ENCODE measurements at places on chromosomes 3 and 15. TPM values are rescaled to one million over a fixed set of nuclear protein-coding genes. Genes with fewer than 3 reads are reported as not detected.

DNA sequence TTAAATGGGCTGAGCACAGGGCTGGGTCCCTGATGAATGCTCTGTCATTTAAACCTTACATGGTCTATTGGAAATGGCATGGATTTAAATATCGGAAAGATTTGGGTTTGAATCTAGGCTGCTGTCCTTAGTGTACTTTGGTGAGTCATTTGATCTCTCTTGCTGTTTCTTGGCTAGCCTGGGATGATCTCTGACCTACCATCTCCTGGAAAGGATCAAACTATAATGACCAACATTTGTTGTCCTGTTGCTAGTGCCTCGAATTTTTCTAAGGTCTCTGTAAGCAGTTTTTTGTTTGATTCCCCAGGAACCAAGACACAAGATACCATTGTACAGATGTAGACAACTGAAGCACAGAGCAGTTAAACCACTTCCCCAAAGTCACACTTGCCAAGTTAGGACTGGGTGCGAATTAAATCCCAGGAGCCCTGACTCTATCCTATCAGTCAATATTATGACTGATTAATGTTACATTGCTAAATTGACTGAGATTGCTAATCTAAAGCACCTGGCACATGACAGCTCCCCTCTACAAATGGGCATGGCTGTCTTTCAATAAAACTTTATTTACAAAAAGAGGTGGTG is 244.9 kb upstream of the MCTP2 start:
- peaks cover 8% of the 10 kb centered on the region for H3K4me1 ChIP-seq
- H3K27me3 ChIP-seq = peaks cover 3% of the 10 kb centered on the region
- no peaks in the 10 kb centered on the region for H3K36me3 ChIP-seq
- H3K27ac ChIP-seq = no peak overlapping the region

DNA sequence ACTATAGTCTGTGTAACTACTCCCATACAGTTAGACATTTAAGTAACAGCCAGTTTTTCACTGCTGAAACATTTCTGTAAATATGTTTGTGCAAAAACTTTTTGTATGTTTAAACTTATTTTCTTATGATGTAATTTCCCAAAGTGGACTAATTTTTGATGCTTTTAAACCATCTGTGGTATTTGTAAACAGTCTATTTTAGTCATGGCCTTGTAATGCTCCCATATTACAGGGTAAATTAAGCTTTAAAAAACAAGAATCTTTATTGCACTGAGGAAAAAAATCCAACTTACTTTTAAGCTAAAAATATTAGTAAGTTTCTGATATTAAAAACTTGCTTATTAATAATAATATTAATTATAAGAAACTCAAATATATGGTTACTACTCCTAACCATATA is 13.5 kb downstream of the CCDC14 start:
- H3K4me3 ChIP-seq = no peak overlapping the region
- no peak overlapping the region for H3K27ac ChIP-seq

DNA sequence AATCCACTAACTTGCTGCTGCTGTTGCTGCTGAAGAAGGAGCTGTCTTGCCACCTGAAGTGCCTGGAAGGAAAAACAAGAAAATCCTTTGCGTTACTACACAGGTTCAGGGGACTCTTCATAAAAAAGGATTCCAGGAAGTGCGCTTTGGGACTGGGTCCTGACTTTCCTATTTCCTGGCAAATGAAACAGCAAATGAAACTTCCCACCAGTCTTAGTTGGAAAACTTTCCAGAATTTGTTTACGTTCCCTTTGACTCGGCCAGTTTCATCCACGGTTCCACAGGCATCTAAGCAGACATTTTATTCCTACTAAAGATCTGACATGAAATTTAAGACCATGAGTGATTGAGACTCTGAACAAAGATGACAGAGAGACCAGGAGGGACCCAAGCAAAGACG is 471.0 kb downstream of the FOXP1 start:
- H3K27ac ChIP-seq = peak overlapping the region; percentile 59
- H3K4me1 ChIP-seq = peaks cover 70% of the 10 kb centered on the region

GRCh38 chr15:81502439-81502838 is 128.4 kb upstream of the TMC3 start:
- H3K36me3 ChIP-seq = no peaks in the 10 kb centered on the region
- H3K4me3 ChIP-seq = no peak overlapping the region
- no peak for DNase-seq
- no peak overlapping the region for H3K27ac ChIP-seq
- H3K4me1 ChIP-seq = no peaks in the 10 kb centered on the region
- no peaks in the 10 kb centered on the region for H3K27me3 ChIP-seq

DNA sequence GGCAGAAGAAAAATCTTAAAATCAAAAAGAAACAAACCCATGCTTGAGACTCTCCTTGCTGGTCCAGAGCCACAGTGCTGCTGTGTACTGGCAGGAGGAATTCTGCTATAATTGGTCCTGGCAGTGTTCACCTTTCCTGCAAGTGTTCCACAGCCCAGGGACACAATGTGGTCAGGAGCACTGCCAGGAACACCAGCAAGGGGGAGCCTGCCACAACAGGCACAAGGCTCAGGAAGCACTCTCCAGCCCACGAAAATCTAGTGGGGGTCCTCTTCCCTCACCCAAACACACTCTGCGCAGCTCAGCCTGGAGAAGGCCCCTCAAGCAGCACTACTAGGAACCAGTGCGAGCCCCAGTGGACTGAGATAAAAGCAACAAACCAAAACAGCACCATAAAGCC is 92.9 kb downstream of the UBE3A start:
- no peak for DNase-seq
- no peak overlapping the region for H3K4me3 ChIP-seq
- peaks cover 94% of the 10 kb centered on the region for H3K36me3 ChIP-seq
- H3K4me1 ChIP-seq = no peaks in the 10 kb centered on the region
- no peak overlapping the region for H3K27ac ChIP-seq
- H3K27me3 ChIP-seq = no peaks in the 10 kb centered on the region

DNA sequence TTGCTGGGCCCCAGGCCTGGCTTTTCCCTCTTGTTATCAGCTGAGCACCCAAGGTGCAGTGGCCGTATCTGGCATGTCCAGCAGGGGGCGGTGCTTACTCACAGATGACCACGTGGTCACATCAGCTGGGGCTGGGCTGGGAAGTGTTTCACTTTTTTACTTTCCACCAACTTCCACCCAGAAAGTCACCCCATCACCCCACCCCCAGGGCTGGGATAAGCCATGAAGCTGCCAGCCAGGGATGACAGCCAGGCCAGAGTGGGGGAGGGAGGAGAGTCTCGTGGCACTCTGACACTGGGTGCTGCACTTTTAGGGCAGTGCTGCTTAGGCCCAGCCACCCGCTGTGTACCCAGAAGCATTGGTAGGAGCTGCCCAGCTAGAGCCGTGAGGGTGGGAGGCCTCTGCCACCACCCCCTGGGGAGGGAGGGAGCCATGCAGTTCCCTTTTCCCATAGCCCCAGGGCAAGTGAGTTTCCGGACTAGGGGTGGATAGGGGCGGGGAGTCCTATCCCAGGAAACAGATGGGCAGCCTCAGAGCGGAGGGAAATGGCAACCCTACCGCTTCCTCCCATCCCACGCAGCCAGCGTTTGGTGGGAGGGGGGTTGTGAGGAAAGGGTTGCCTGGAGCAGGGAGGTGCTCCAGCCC is 6.1 kb downstream of the PPCDC start:
- peak overlapping the region; percentile 48 for H3K27ac ChIP-seq
- H3K4me3 ChIP-seq = no peak overlapping the region
- DNase-seq = peak; percentile 79
- peaks cover 24% of the 10 kb centered on the region for H3K36me3 ChIP-seq

DNA sequence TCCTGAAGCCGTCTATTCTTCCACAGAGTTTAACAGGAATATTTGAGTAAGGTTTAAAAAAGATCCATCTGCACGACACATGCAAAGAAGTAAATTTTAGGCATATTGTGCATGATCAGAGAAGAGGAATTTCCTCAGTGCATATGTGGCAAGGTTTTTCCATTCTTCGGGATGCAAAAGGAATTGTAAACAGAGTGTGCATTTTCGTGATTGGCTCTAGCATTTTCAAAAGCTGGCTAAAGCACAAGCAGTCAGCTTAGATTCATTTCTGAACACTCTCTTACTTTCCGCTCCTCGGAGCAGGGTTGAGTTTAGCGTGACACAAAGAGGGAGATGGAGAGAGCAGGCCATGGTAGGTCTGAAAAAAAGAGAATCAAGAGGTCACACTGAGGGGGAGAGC is 128.2 kb downstream of the ADAMTS9 start:
- H3K27me3 ChIP-seq = no peaks in the 10 kb centered on the region
- no peak for DNase-seq
- no peaks in the 10 kb centered on the region for H3K36me3 ChIP-seq
- no peak overlapping the region for H3K27ac ChIP-seq
- no peak overlapping the region for H3K4me3 ChIP-seq

- no peak for DNase-seq
- H3K36me3 ChIP-seq = no peaks in the 10 kb centered on the region
- no peaks in the 10 kb centered on the region for H3K27me3 ChIP-seq
- H3K4me3 ChIP-seq = no peak overlapping the region
- H3K4me1 ChIP-seq = no peaks in the 10 kb centered on the region
Observed at GRCh38 chr3:22101811-22102210, 350.8 kb upstream of the ZNF385D start.

DNA sequence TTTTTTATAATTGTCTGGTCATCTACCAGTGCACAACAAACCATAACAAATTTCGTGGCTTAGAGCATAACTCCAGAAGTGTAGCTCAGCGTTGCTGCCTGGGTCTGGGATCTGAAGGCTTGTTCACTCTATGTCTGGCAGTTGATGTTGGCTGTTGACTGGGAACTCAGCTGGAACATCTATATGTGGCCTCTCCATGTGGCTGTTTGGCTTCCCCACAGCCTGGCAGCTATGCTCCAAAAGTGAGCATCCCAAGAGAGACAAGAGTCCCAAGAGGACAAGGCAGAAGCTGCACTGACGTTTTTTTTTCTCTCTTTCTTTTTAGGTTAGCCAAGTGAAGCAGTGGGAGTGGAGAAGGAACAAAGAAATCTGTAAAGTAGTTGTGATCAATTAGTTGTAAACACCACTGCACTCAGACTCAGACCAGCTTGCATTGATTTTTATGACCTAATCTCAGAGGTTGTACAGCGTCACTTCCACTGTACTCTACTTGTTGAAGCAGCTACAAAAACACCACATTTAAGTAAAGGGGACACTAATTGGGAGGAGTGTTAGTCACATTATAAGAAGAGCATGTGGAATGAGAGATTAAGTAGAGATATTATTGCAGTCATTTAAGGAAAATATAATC is 2.5 kb upstream of the GPR176 start:
- H3K27ac ChIP-seq = no peak overlapping the region
- H3K4me1 ChIP-seq = peaks cover 31% of the 10 kb centered on the region
- no peak for DNase-seq
- peaks cover 10% of the 10 kb centered on the region for H3K36me3 ChIP-seq
- H3K4me3 ChIP-seq = no peak overlapping the region
- H3K27me3 ChIP-seq = peaks cover 23% of the 10 kb centered on the region

DNA sequence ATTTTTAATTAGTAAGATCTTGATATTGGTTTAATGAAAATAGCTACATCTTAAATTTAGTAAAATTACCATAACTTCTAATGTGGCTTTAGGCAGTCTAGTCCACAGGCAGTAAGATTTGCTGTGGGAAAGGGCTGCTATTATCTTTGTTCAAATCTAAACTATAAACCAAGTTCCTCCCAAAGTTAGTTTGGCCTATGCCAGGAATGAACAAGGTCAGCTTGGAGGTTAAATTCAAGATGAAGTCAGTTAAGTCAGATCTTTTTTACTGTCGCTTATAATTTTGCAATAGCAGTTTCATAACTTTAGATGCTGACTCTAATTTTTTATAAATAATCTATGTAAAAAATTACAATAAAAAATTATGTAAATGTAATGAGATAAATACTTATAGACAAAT is 1016.9 kb upstream of the ALCAM start:
- H3K36me3 ChIP-seq = no peaks in the 10 kb centered on the region
- no peak for DNase-seq
- no peaks in the 10 kb centered on the region for H3K4me1 ChIP-seq
- no peak overlapping the region for H3K4me3 ChIP-seq
- no peak overlapping the region for H3K27ac ChIP-seq

GRCh38 chr15:72836676-72837330 is 53.2 kb upstream of the ADPGK start:
- H3K27ac ChIP-seq = no peak overlapping the region
- no peak overlapping the region for H3K4me3 ChIP-seq
- H3K27me3 ChIP-seq = peaks cover 24% of the 10 kb centered on the region
- no peak for DNase-seq
- no peaks in the 10 kb centered on the region for H3K36me3 ChIP-seq

GRCh38 chr3:4336850-4337546 is 33.8 kb downstream of the SETMAR start:
- DNase-seq = no peak
- H3K4me1 ChIP-seq = peaks cover 5% of the 10 kb centered on the region
- no peak overlapping the region for H3K4me3 ChIP-seq

GRCh38 chr3:53547327-53547726 is 52.9 kb downstream of the CACNA1D start:
- H3K27me3 ChIP-seq = no peaks in the 10 kb centered on the region
- no peak overlapping the region for H3K27ac ChIP-seq
- no peak for DNase-seq
- peaks cover 24% of the 10 kb centered on the region for H3K4me1 ChIP-seq
- H3K4me3 ChIP-seq = no peak overlapping the region

- no peak overlapping the region for H3K4me3 ChIP-seq
- H3K4me1 ChIP-seq = peaks cover 22% of the 10 kb centered on the region
- peaks cover 7% of the 10 kb centered on the region for H3K36me3 ChIP-seq
- H3K27ac ChIP-seq = no peak overlapping the region
Observed at GRCh38 chr3:195257454-195258448, 13.2 kb downstream of the XXYLT1 start.

GRCh38 chr3:100590840-100591147 is 18.6 kb upstream of the ADGRG7 start:
- peaks cover 6% of the 10 kb centered on the region for H3K4me1 ChIP-seq
- peaks cover 10% of the 10 kb centered on the region for H3K27me3 ChIP-seq
- no peak for DNase-seq
- H3K4me3 ChIP-seq = no peak overlapping the region
- no peak overlapping the region for H3K27ac ChIP-seq

The ZNF385D gene
- not detected for total RNA-seq

The SPESP1 gene
- 0.97 TPM for total RNA-seq

The ITGA11 gene
- 0.92 TPM for total RNA-seq

The EFCC1 gene
- total RNA-seq = 0.11 TPM

The SNX22 gene
- 0.98 TPM for total RNA-seq

The SLC28A2 gene
- total RNA-seq = not detected

The GABRR3 gene
- total RNA-seq = not detected
